ENCODE measurements at places on chromosomes 6 and 20.

GRCh38 chr6:48610846-48611245 is 499.8 kb upstream of the PTCHD4 start:
- DNase-seq = peak; percentile 21

DNA sequence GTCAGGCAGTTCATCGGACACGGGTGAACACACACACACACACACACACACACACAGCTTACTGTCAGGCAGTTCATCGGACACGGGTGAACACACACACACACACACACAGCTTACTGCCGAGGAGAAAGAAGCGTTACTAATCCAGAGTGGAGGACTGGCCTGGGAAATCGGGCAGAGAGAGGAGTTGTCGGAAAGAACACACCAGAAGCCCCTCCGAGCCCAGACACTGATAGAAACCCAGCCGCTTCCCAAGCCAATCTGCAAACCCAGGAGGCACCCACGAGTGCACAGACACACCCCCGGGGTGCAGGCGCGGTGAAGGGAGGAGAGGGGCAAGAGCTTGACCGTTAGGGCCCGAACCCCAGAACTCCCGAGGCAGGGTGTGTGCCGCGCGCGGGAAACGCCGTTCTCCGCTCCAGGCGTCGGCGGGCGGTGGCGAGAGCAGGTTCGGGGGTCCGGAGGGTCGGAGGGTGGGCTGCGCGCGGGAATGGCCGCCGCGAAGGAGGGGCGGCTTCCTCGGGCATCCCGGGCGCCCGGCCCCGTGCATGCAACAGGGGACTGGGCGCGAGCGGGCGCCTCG is 636 bp downstream of the ELOVL2 start:
- DNase-seq = peak; percentile 24

GRCh38 chr6:6730831-6731230 is 142.3 kb downstream of the LY86 start:
- DNase-seq = peak; percentile 82

DNA sequence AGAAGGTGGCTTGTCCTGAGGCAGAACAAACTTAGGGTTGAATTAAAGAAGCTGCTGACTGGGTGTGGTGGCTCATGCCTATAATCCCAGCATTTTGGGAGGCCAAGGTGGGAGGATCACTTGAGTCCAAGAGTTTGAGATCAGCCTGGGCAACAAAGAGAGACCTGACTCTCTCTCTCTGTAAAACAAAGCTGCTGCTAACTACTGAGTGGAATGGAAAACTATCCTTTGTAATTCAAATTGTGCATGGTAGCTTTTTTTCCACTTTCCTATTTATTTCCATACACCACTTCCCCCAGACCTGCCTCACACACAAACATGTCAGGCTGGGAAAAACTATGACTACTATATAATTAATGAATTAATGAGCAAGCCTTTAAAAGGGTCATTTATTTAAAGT is 437.1 kb downstream of the CDC5L start:
- DNase-seq = no peak

DNA sequence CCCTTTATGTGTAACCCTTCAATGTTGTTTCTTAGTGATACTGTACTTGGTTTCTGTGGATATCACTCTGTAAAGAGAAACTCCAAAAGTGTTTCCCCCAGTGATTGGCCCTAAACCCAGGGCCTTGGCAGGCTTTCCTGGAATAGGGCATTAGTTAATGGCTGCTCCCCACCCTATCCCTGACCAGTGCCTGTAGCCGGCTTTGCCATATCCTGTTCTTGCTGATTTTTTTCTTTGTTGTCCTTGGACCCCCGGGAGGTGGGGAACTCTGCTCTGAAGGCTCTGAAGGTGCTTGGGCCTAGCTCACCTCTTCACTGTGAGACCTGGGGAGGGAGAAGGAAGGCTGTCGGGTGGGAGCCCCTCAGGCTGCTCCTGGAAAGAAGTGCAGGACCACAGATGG is 120.1 kb downstream of the TCP11 start:
- no peak for DNase-seq

DNA sequence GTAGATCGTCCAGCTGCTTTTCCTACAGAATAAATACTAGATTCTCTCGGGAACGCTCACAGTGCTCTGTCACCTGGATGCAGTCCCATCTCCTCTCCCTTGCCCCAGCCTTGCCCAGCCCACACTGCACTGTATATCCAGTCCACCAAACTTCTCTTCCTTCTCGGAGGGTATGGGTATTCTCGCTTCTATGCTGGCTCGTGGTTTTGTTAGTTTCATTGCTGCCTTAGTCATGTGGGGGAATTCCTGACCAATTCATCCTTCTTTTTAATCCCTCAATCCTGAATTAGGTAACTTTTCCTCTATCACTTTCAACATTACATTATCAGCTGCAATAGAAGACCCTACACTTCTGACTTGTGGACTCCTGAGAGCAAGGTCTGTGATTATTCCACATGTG is 252.4 kb downstream of the GMDS start:
- peak; percentile 66 for DNase-seq

DNA sequence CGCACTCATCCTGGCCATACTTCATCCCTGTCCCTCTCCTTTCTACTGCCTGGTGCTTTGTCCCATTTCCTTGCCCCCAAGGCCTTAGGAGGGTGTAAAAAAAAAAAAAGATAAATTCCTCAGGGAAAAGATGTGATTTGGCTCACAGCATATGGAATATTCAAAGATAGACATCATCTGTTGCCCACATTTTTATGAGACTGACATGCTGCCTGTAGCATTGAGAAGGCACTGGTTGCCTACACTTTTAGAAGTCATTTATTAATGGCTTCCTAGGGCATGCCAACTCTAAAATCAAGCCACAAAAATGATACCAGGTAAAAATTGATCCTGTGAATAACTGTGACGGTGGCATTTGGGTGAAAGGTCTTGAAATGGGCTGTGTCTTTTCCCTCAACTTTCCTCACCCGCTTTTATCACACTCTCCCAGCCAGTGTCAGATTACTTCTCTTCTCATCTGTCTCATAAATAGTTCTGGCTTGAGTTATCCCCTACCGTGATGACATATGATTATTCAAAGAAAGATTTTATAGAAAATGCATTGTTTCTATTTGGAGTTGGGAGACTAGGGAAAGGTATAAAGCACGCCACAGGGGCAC is 139.4 kb downstream of the CARMIL1 start:
- peak; percentile 35 for DNase-seq

DNA sequence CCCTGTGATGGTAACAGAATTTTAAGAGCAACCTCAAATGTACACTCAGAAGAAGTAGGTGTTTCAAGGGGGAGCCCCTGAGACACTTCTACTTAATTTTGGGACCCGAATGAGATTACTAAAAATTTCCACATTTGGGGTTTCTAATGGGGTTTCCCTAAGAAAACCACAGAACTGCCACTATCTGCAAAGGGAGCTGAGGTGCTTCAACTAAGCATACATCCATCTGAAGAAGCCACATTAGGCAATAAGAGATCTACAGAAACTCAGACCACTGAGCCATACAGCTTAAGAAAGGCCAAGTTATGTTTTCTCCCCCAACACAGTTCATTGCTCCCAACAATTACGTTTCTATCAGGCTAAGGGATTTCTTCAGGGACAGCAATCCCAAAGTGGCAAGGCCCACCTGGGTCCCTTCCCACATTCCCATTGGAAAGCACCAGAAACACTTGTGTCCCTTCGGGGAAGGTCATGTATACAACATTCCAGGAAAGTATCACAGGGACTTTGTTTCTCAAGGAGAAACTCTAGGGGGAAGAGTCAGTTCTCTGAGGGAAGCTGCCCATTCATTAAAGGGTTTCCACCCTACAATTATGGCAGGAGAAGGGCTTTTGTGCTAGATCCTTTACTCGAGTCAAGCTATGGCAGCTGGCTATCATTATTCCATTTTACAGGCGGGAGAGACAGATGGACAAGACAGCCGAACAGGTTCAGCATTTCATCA is 5.0 kb downstream of the BCL2L1 start:
- no peak for DNase-seq

- DNase-seq = no peak
Observed at GRCh38 chr20:4549711-4550259, 171.9 kb upstream of the PRND start.

GRCh38 chr6:26607434-26608230 is 10.9 kb downstream of the ABT1 start:
- DNase-seq = peak; percentile 55

- DNase-seq = no peak
Observed at GRCh38 chr20:37235065-37235464, 26.5 kb downstream of the GHRH start.

DNA sequence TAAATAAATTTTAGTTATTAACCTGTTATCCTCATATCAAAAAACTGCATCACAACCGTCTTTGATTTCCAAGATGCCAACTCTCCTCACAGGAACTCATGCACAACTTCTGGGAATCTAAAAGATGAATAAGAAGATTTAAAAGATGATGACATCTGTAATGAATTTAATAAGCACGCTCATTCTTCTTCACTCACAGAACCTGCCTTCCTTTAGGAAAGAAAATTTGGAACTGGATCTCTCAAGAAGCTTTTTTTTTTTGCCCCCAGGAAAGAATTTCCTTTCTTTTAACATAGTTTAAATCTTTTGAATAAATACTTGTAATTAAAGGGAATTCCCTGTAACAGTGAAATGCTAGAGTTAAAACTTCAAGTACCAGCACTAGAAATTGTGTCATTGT is 161.5 kb downstream of the HIVEP2 start:
- peak; percentile 61 for DNase-seq

- DNase-seq = peak; percentile 30
Observed at GRCh38 chr6:7461416-7461815, 71.8 kb downstream of the RIOK1 start.

Data from fibroblast of skin of right biceps (primary cell).